Stimulated activated CD4-positive, alpha-beta T cell treated with anti-CD3 and anti-CD28 coated beads, Interleukin-2, amount 100 ng/mL, for 4 hours (primary cell): ENCODE measurements at places on chromosomes 2 and 18.

GRCh38 chr2:129296806-129297205, 682.7 kb upstream of the RAB6C start:
- no peak for DNase-seq

DNA sequence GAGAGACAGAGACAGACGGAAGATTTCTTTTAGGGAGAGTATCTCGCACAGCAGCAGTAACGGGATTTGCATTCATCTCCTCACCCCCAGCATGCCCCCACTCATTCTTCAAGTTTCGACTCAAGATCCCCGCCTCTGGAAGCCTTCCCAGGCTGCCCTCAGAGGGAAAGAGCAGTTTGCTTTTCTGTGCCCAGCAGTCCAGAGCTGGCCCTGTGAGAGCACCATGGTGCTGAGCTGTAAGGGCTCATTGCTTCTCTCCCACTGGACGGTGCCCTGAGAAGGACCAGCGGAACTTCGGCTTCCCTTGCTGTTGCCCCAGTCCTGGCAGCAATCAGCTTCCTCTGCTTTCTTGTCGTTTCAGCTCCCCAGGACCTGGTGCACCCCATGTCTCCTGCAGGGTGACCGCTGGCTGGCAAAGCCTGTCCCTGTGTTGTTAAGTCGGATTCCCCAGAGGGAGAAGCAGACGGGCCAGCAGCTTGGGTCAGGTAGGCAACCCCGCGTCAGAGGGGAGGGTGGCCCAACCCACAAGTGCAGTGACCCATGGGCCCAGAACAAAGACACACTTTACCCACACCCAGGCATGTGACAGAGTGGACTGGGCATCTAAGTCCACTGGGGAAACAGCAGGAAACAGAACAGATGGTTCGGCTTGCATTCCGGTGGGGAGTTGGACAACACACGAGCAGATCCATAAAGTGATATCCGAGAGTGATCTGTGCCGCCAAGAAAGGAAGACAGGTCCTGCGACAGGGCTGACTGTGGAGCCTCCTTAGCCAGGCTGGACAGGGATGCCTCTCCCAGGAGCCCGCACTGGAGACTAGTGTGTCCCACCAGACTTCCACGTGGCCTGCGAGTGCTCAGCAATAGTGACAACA, 36.6 kb downstream of the TMEM177 start:
- no peak for DNase-seq

DNA sequence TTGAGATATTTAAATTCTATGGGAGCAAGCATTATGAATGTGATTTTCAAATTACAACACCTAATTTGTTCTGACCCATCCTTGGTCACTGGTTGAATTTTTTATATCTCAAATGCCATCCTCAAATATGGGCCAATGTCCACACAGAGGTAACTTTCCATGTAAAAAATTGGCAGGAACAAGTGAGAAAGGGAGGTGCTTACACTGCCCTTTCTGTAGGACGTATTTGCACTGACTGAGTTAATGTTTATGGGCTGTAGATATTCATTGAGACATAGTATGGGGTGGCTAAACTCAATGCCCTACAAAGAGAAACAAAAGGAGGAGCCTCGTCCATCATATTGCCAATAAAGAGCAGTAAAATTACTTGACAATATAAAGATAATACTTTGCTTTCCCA, 259.3 kb downstream of the NRXN1 start:
- DNase-seq = no peak

DNA sequence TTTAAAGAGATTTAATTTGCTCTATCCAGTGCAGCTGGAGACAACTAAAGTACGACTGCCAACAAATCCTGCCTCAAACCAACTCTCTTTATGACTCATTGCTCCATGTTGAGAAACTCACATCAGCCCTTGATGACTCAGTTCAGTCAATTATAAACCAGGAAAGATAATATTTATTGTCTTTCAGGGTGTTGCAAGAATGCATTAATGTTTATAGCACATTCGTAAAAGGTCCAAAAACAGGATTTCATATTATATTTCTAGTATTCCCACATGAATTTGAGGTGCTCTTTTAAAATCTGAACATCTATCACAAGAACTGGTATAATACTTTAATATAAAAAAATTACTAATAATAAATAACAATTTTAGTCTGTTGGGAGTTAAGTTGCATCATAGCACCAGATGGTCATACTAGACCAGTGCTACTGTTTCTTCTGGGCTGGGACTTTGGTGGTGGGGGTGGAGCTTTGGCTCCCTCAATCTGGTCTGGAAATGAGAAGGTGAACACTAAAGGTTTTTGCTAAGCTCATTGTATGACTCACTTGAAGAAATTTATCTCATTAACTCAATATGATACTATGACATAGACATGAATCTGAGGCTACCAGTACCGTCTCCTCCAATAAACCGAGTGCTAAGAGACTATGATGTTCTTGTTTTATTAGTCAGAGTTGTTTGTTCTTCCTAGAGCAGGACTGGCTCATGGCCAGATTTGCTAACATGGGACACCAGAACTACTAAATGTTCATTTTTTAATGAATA, 26.6 kb upstream of the MAP3K20 start:
- no peak for DNase-seq

- no peak for DNase-seq
Measured at GRCh38 chr2:33363325-33364298, 112.8 kb upstream of the RASGRP3 start.

- DNase-seq = no peak
Measured at GRCh38 chr2:44946372-44947027, 5.0 kb downstream of the SIX3 start.
